ENCODE measurements at places on chromosomes 16 and 17. TPM values are rescaled to one million over a fixed set of nuclear protein-coding genes. Genes with fewer than 3 reads are reported as not detected.

Gene KRTAP4-3
- not detected for total RNA-seq

GRCh38 chr16:66052745-66053144, 313.7 kb upstream of the CDH5 start:
- no peaks in the 10 kb centered on the region for H3K36me3 ChIP-seq
- H3K4me3 ChIP-seq, result no peak overlapping the region
- DNase-seq, result no peak
- no peak overlapping the region for H3K27ac ChIP-seq

Gene LGALS9B
- total RNA-seq, result not detected

- H3K27me3 ChIP-seq, result no peaks in the 10 kb centered on the region
- peaks cover 7% of the 10 kb centered on the region for H3K4me1 ChIP-seq
- H3K4me3 ChIP-seq, result no peak overlapping the region
- H3K27ac ChIP-seq, result no peak overlapping the region
- no peaks in the 10 kb centered on the region for H3K36me3 ChIP-seq
Observed at GRCh38 chr17:39640591-39641031, 3.7 kb downstream of the STARD3 start.

Gene CNTNAP1
- 1.5 TPM for total RNA-seq

- DNase-seq, result no peak
- H3K4me1 ChIP-seq, result no peaks in the 10 kb centered on the region
- no peaks in the 10 kb centered on the region for H3K27me3 ChIP-seq
- H3K4me3 ChIP-seq, result no peak overlapping the region
- no peak overlapping the region for H3K27ac ChIP-seq
- H3K36me3 ChIP-seq, result no peaks in the 10 kb centered on the region
Observed at GRCh38 chr16:31745900-31746299, 127.7 kb upstream of the ZNF267 start.

- no peak overlapping the region for H3K27ac ChIP-seq
- no peaks in the 10 kb centered on the region for H3K4me1 ChIP-seq
Observed at GRCh38 chr17:41824086-41824485, 11.3 kb downstream of the FKBP10 start.

Gene KDM8
- 4.1 TPM for total RNA-seq

DNA sequence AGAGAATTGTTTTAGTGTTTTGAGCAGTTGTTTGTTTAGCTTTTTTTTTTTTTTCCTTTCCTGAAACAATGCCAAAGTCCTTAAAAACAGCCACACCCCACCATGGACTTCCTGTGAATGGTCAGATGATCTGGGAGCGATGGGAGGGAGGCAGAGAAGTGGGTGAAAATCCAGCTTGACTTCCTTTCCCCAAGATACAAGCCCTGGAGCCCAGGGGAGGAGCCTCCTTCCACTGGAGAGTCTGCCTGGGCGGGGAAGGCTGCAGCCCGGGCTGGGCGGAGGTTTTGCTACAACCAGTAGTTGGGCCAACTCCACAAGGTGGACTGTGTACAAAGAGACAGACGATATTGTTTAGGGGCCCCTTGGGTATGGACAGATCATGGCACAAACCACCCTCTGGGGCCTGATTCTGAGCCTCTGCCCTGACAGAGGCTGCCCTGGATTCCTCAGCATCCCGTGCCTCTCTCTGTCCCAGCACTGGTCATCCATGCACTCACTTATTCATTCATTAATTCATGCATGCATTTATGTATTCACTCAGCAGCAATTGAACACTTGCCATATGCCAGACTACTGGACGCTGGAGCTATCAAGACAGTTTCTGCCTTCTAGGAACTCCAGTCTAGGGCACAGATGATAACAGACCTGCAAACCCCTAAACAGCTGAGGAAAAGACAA, 29.8 kb downstream of the WSB1 start:
- no peaks in the 10 kb centered on the region for H3K27me3 ChIP-seq
- H3K4me3 ChIP-seq, result no peak overlapping the region
- peak overlapping the region; percentile 53 for H3K27ac ChIP-seq

Gene KRT17
- not detected for total RNA-seq

Gene TMEM88
- total RNA-seq, result 38.6 TPM

GRCh38 chr17:44628243-44629188, 27.8 kb upstream of the MEIOC start:
- H3K27me3 ChIP-seq, result no peaks in the 10 kb centered on the region
- H3K4me3 ChIP-seq, result no peak overlapping the region
- peak; percentile 20 for DNase-seq
- no peaks in the 10 kb centered on the region for H3K4me1 ChIP-seq
- H3K36me3 ChIP-seq, result no peaks in the 10 kb centered on the region

Measured in uterus (tissue), 4 donors.